Liver (tissue), 10 donors: ENCODE measurements at places on chromosomes 7 and 10. TPM values are rescaled to one million over a fixed set of nuclear protein-coding genes. Genes with fewer than 3 reads are reported as not detected.
A peak's percentile ranks its signal among the peaks of the same experiment; 100 is the strongest.

- H3K27me3 ChIP-seq, result no peaks in the 10 kb centered on the region
- H3K4me1 ChIP-seq, result peaks cover 3% of the 10 kb centered on the region
- H3K4me3 ChIP-seq, result no peak overlapping the region
- no peak for DNase-seq
Observed at GRCh38 chr10:19917751-19918478, 101.7 kb downstream of the PLXDC2 start.

GRCh38 chr7:47046949-47047348 is 535.0 kb downstream of the TNS3 start:
- H3K36me3 ChIP-seq, result no peaks in the 10 kb centered on the region
- no peaks in the 10 kb centered on the region for H3K4me1 ChIP-seq
- H3K27me3 ChIP-seq, result no peaks in the 10 kb centered on the region
- no peak overlapping the region for H3K27ac ChIP-seq
- H3K4me3 ChIP-seq, result no peak overlapping the region

GRCh38 chr10:105598207-105598606 is 957.1 kb downstream of the SORCS3 start:
- H3K27ac ChIP-seq, result no peak overlapping the region
- H3K36me3 ChIP-seq, result no peaks in the 10 kb centered on the region
- H3K4me1 ChIP-seq, result no peaks in the 10 kb centered on the region
- H3K4me3 ChIP-seq, result no peak overlapping the region
- DNase-seq, result no peak
- H3K27me3 ChIP-seq, result no peaks in the 10 kb centered on the region

Gene FOXI2
- 0.01 TPM for polyA plus RNA-seq

Gene CAMK2B
- 3.3 TPM for polyA plus RNA-seq

DNA sequence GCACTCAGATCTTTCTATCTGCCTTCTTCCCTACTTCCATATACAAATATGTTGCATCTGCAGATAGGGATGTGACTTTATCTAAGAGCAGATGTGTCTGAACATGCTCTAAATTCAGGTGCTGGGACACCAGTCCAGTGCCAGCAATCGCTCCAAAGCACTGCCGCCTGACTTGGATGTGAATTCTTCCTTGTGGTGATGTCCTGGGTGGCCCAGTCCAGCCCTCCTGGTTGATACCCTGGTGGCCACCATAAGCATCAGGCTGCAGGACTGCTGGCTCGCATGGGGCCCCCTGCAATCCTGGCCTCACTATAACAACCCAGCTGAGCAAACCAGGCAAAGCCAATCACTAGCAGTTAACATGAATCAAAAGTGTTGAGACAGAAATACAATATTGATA is 149.2 kb upstream of the PDE1C start:
- no peaks in the 10 kb centered on the region for H3K4me1 ChIP-seq
- peak; percentile 10 for DNase-seq
- H3K4me3 ChIP-seq, result no peak overlapping the region

Gene PCGF5
- polyA plus RNA-seq, result 29.6 TPM

Gene SPACDR
- 0.06 TPM for polyA plus RNA-seq

DNA sequence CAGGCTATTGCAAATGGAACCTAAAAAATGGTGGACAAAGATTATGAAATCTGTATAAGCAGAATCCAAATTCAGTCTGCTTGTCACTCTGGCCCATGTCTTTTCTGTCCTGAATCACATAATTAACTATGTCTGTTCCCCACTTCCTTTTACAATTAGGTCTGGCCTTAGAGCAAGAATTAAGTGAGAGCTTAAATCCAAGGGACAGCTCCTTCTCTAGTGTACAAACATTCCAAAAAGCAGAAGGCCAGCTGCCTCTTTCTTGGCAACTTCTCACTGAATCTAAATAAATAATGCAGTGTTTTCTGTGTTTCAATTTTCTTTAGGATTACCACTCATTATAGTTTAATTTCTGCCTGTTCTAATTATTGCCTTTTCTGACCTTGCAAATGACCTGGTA is 39.3 kb upstream of the NEBL start:
- DNase-seq, result no peak
- no peak overlapping the region for H3K27ac ChIP-seq
- H3K4me3 ChIP-seq, result no peak overlapping the region
- no peaks in the 10 kb centered on the region for H3K27me3 ChIP-seq

Gene MYOZ1
- 0.14 TPM for polyA plus RNA-seq

DNA sequence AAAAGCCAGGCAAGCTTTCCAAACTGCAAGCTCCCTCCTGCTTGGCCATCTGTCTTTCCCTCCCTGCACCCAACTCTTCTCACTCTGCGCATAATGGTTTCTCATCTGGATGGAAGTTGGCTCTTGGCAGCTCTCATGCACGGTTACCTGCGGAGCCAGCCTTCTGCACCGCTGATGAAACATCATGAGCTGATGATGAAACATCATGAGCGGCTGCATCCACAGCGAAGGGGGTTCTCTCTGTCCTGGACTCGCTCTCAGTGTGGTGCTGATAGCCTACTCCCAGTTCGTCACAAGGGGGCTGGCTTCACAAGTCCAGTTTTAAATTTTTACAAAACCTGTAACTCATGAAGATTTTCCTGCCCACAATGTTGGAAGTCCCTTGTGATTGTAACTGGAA is 457.5 kb downstream of the ACTR3B start:
- H3K4me3 ChIP-seq, result no peak overlapping the region
- no peaks in the 10 kb centered on the region for H3K4me1 ChIP-seq
- no peak overlapping the region for H3K27ac ChIP-seq
- H3K36me3 ChIP-seq, result no peaks in the 10 kb centered on the region

DNA sequence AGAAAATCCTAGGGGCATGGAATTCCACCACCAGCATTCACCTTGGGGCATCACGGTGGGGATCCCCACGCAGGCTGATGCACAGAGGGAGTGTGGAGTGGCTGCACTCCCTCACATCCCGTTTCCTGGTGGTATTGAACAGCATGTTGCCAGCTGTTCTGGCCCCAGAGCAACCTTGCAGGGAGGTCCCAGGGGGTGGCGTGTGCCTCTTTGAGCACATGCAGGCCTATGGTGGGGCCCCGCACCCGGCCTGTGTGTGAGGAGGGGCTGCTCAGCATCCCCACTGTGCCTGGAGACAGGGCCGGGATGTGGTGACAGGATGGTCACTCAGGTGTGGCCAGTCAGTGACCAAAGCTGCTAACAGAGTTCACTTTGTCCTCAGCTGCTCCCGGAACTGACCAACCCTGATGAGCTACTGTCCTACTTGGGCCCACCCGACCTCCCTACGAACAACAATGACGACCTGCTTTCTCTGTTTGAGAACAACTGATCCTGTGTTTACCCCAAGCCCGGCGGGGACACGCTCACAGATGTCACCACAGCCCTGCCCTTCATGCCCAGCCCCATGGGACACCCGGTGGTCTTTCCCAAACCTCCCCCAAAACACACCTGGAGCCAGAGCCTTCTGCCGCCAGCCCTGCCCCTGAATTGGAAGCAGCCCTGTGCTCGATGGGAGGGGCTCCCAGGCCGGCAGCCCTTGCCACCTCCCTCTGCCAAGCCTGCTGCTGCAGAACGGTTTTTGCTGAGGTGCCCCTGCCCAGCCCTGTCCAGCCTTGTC is 18.7 kb downstream of the ZMIZ2 start:
- no peak overlapping the region for H3K4me3 ChIP-seq
- H3K27ac ChIP-seq, result no peak overlapping the region
- no peaks in the 10 kb centered on the region for H3K27me3 ChIP-seq
- H3K36me3 ChIP-seq, result peaks cover 10% of the 10 kb centered on the region
- peak; percentile 20 for DNase-seq
- peaks cover 9% of the 10 kb centered on the region for H3K4me1 ChIP-seq

DNA sequence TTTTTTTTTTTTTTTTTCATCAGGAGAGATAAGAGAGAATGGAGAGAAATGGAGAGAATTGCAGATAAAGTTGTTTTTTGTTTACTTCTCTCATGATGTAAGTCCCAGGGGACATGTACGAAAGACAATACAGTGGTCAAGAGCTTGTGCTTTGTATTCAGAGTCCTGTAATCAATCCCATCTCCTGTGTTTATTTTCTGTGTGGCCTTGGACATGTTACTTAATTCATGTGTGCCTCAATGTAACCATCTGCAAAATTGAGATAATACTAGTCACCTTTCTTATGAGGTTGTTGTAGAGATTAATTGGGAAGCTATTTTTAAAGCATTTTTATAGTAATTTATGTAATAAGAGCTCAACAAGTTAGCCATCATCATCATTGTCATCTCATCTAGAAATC is 117.5 kb downstream of the CDK14 start:
- no peak for DNase-seq
- H3K4me3 ChIP-seq, result no peak overlapping the region
- H3K36me3 ChIP-seq, result no peaks in the 10 kb centered on the region
- peak overlapping the region; percentile 55 for H3K27ac ChIP-seq
- peaks cover 29% of the 10 kb centered on the region for H3K4me1 ChIP-seq

GRCh38 chr10:10699427-10699826 is 318.2 kb upstream of the CELF2 start:
- H3K36me3 ChIP-seq, result no peaks in the 10 kb centered on the region
- H3K4me1 ChIP-seq, result no peaks in the 10 kb centered on the region
- H3K4me3 ChIP-seq, result no peak overlapping the region
- no peaks in the 10 kb centered on the region for H3K27me3 ChIP-seq
- no peak for DNase-seq
